ENCODE measurements at places on chromosomes 6 and 20.

DNA sequence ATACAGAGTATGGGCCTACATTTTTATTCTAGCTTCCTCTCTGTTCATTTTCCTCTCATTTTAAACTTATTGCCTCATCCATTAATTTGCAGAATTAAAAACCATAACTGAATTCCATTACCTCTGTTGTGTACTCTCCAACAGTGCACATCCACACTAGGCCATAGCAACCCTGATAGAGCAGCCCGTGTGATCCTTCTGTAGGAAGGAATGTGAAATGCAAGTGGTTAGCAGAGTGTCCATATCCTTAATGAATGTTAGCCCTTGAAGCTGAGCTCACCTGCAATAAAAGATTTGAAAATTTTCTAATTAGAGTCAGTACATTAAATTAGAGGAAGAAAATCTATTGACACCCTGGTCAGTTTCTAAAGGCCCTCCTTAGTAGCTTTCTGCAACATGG is 6.5 kb upstream of the GRIK2 start:
- no peak for DNase-seq

GRCh38 chr6:100464903-100465700 is at the start of gene SIM1:
TSS of gene SIM1 (minus strand) at chr6:100464921. CDS start at chr6:100463468, 1,453 bp downstream.
- DNase-seq: peak; percentile 93

- DNase-seq: peak; percentile 47
These were observed 32.8 kb downstream of the CD164 start for GRCh38 chr6:109349419-109349987.

- no peak for DNase-seq
These were observed 74.1 kb upstream of the NAA20 start for GRCh38 chr20:19943061-19943521.
